Cortex of kidney (tissue), 1 donor: ENCODE measurements at places on chromosomes 2 and 18.

DNA sequence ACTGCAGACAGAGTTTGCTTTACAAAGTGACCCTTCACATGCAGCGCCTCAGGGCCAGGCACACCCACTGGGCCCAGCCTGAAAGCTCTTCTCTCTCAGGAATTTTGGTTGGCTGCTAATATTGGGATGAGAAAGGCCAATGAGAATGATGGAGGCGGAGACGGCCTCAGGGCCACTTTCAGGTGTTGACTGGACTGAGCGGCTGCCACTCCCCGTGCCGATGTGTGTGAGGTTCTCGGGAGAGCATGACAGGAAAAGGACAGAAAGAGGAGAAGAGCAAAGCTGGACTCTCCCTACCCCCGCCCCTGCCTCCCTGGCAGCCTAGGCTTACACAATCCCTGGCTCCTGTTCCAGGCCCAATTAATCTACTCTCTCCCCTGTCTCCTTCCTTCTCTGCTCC is 155.7 kb downstream of the CELF4 start:
- DNase-seq = no peak

DNA sequence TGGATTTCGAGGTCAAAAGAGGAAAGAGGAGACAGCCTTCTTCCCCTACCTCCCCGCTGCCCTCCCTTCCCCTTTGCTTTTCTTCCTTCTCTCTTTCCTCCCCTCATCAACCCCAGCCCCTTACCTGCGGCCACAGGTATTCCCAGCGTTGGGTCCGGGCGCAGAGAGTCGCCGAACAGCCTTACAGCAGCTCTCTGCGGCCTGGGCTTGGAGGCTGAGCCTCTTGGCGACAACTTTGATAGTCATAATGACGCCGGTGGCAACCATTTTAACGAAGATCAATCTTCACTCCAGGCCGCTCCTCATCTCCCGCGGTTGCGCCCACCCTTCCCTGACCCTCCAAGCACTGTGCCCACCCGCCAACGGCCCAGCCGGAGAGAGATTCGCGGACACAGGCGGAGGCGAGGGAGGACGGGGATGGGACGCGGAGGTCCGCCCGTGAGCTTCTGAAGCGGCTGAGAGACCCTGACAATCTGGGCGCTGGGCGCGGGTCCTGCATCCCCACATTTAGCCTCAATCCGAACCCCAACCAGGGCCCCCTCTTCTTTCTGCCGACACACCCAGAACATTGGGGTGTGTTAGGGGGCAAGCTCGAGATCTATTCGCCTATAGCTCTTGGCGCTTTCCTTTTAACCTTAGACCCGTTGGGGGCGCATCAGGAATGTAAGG is 1.5 kb upstream of the EVX2 start:
- DNase-seq = no peak

- no peak for DNase-seq
Measured at GRCh38 chr2:25339791-25340180, 1.9 kb downstream of the DNMT3A start.

DNA sequence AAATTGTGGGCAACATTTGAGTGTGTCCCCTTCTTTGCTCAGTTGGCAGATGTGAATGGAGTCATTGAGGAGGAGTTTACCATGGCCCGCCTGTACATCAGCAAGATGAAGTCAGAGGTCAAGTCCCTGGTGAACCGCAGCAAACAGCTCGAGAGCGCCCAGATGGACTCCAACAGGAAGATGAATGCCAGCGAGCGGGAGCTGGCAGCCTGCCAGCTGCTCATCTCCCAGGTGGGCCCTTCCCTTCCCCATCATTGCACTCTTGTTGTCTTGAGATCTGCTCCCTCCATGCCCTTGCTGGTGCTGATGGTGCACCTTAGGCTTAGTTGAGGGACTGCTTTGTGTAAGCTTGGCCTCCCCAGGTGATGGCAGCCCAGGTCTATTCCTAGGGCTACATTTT is 47.5 kb upstream of the LYPD6B start:
- DNase-seq = no peak

- DNase-seq = no peak
Measured at GRCh38 chr2:10834068-10834655, 21.6 kb upstream of the PDIA6 start.

GRCh38 chr2:126899616-126900185 is 1.0 kb downstream of the TEX51 start:
- no peak for DNase-seq

DNA sequence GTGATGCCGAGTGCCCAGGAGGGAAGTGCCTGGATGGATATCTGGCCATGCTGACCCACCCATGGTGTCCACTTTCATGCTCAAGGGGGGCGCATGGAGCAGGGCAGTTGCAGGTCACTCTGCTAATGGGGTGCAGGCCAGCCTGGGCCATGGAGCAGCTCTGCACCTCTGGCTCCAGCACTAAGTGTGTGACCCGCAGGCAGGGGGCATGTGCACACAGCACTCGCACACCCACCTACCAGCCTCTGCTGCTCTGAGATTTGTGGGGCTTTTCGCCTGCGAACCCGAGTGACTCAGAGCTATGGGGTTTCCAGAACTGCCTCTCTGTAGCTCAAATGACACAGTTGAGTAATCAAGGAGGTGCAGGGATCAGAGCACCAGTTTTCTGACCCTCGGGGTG is 66.2 kb downstream of the CYP26B1 start:
- no peak for DNase-seq

GRCh38 chr2:102771114-102771513 is 9.3 kb downstream of the TMEM182 start:
- DNase-seq = no peak

- no peak for DNase-seq
Measured at GRCh38 chr18:59454909-59455727, 96.1 kb upstream of the LMAN1 start.

- no peak for DNase-seq
Measured at GRCh38 chr18:61569176-61569892, 236.1 kb downstream of the CDH20 start.

GRCh38 chr2:187138265-187138664 is 289.3 kb upstream of the ZSWIM2 start:
- no peak for DNase-seq

DNA sequence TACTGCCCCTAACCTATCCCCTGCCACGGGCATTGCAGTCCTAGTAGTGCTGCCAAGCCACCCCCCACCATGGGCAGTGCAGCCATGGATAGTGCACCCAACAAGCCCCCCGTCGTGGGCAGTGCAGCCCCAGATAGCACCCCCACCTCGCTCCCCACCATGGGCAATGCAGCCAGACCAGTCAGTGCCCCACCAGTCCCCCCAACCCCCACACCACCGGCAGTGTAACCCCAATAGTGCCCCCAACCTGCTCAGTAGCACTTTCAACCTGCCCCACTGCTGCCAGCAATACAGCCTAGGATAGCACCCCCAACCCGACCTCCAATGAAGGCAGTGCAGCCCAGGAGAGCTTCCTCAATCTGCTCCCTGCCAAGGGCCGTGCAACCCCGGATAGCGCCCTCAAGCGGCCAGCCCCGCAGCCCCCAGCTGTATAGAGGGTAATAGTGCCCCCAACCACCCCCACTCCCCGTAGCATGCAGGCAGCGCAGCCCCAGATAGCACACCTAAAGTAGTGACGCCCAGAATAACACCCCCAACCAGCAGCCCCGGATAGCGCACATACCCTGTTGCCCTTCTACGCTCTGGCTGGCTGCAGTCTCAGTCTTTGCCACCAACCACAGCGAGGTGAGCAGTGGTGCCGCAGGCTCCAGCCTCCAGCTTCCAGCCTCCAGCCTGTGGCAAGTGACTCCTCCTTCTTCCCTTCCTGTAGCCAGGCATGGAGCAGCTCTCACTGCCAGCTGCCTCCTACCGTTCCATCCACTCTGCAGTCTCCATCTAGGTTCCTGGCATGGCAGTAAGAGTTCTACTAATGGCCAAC is 45.4 kb upstream of the ANKRD62 start:
- no peak for DNase-seq

GRCh38 chr2:45651415-45652089 is at the start of gene PRKCE:
Gene PRKCE (plus strand): TSS chr2:45651675.
- no peak for DNase-seq

DNA sequence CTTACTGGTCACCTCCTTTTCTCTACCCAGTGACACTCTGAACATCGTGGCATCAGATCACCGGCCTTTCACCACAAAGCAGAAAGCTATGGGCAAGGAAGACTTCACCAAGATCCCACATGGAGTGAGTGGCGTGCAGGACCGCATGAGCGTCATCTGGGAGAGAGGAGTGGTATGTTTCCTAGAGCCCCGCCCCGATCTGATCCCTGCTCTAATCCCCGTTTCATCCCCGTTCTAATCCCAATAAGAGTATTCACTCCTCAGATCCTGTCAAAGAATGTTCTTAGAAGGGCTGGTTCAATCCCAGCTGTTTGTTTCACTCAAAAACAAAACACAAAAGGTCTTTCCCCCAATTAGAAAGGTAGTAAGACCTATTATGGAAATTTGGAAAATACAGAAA is 30.4 kb upstream of the MAPRE3 start:
- no peak for DNase-seq

GRCh38 chr2:190404487-190404886 is 3.7 kb upstream of the MFSD6 start:
- no peak for DNase-seq

- no peak for DNase-seq
Measured at GRCh38 chr18:63446266-63446665, 24.0 kb upstream of the VPS4B start.

DNA sequence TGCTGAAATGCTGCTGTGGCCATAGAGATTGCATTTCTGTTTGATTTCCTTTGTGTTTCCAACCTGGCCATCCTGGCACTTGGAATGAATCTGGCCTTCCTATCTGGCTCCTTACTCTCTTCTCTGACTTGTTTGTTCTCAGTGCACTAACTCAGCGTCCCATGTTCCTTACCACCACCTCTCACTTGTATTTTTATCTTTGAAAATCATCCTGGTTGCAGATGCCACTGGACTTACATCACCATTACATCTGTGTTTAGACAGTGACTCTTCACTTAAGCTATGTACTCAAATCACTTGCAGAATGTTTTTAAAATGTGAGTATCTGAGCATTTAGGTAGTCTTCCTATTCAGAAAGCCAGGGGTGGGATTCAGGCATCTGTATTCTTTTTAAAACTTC is 239.5 kb downstream of the WDR7 start:
- no peak for DNase-seq

GRCh38 chr2:149329068-149329467 is 1.3 kb upstream of the LYPD6 start:
- no peak for DNase-seq

- no peak for DNase-seq
Measured at GRCh38 chr18:38563396-38563980, 997.9 kb upstream of the CELF4 start.

- no peak for DNase-seq
Measured at GRCh38 chr2:167653131-167653530, 594.3 kb downstream of the STK39 start.

- DNase-seq = no peak
Measured at GRCh38 chr18:9637036-9637767, 22.8 kb upstream of the PPP4R1 start.

GRCh38 chr2:113831161-113831560 is 58.7 kb upstream of the ACTR3 start:
- no peak for DNase-seq

- no peak for DNase-seq
Measured at GRCh38 chr2:120079647-120080046, 66.8 kb downstream of the EPB41L5 start.

DNA sequence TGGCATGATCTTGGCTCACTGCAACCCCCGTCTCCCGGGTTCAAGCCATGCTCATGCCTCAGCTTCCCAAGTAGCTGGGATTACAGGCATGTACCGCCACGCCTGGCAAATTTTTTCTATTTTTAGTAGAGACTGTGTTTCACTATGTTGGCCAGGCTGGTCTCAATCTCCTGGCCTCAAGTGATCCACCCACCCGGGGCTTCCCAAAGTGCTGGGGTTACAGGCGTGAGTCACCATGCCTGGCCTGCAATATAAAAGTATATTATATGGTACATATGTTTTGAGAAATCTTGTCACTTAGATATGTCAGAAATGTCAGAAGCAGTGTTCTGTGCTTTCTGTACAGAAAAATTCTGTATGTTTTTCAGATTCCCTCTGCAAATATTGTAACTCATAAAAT is 19.2 kb upstream of the XPO1 start:
- DNase-seq = no peak

GRCh38 chr2:71789556-71790204 is 336.3 kb downstream of the DYSF start:
- DNase-seq = no peak

DNA sequence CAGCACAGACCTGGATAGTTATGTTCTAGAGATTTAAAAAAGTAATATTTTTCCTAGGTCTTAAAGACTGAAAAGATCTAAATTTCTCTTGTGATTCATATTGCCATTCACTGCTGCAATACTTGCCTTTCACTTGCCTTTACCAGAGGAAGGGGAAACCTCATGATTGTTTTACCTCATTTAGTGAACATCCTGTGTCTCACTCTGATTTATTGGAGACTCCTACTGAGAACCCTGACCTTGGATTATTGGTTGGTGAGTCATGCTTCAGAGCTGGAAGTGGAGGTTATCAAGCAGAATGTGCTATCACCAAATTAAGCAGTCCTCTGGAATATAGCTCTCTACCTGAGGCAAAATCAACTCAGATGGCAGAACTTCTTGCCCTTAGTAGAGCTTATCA is 500.5 kb downstream of the TSN start:
- DNase-seq = no peak

DNA sequence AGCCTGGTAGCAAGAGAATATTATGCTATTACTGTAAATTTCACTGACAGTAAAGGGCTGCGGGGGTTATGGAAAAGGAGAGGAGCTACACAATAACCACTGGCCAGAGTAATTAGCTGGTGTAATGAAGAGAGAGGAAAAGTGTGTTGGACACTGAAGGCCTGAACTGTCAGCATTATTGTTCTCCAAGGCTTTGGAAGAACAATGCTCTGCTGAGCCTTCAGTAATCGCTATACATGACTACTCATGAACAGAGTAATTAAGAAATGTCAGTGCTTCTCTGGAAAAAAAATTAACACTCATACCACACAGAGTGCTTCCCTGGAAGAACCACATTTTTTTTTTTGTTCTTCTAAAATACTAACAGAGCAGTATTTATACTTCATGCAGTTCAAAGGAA is 931.3 kb downstream of the CPS1 start:
- no peak for DNase-seq

- DNase-seq = no peak
Measured at GRCh38 chr2:33130054-33130447, 183.3 kb downstream of the LTBP1 start.

GRCh38 chr2:223549215-223549614 is 52.9 kb downstream of the SCG2 start:
- DNase-seq = no peak

DNA sequence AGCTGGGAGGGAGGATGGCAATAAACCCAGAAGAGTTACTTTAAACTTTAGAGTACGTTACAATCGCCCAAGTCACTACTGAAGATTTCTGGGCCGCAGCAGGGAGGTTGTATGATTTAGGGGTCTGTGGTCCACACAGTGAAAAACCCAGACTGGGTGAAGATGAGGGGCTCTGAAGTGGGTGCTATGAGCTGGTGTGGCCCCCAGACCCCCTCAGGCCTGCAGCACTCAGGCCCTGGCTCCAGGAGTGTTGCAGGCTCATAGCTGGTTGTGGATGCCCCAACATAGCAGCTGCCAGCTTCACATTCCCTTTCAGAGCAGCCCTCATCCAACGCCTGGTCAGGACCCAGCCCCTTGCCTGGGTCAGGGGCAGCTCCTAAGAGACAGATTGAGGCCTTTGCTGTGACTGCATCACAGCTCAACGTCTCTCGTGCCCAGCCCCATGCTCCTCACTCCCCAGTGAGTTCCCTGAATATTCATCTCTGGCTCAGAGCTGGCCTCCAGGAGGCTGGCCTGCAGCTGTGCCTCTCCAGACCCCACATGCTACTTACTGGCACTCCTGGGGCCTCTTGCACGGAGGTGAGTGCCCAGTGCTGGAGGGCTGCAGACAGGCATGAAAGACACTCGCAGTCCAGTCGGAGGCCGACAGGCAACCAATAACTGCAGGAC is 94.5 kb upstream of the MYCN start:
- no peak for DNase-seq
